ENCODE measurements at places on chromosomes 6 and 20.

DNA sequence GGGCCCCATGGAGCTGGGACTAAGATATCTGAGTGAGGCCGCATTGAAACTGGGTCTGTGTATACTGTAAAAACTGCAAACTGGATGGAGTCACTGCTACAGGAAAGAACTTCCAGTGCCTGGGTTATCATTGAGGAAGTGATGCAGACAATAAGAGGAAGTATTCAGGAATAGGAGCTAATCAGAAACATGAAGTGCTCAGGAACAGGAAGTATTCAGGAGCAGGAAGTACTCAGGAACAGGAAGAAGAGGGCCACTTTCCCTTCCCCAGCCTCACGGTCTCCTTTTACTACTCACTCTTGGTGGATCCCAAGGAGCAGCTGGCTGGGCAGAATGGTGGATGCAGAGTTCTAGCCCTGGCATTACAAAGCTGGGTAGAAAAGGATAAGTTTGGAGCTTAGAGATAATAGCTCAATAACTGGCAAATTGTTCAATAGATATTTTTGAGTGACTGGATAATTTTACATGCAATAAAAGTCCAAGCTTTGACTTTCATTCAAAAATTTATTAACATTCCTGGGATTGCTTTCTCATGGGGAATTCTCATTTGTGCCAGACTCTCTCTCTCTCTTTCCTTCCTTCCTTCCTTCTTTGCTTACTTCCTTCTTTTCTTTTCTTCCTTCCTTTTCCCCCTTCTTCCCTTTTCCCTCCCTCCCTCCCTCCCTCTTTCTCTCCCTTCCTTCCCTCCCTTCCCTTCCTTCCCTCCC lies 82.2 kb upstream of the PAX1 start:
- DNase-seq: no peak

DNA sequence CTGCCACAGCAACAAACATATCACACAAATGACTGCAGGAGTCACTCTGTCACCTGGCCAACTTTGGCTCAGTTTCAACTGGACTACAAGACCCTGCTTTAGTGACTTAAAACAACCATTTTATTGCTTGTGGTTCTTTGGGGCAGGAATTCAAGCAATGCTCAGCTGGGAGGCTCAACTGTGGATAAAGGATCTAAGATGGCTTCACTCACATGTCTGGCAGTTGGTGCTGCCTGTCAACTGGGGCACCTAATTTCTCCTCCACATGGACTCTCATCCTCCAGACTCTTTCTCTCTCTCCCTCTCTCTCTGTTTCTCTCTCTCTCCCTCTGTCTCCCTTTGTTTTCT lies 2.8 kb upstream of the EPB41L2 start:
- DNase-seq: no peak

GRCh38 chr20:44437497-44437896 lies 38.2 kb upstream of the TTPAL start:
- DNase-seq: no peak

DNA sequence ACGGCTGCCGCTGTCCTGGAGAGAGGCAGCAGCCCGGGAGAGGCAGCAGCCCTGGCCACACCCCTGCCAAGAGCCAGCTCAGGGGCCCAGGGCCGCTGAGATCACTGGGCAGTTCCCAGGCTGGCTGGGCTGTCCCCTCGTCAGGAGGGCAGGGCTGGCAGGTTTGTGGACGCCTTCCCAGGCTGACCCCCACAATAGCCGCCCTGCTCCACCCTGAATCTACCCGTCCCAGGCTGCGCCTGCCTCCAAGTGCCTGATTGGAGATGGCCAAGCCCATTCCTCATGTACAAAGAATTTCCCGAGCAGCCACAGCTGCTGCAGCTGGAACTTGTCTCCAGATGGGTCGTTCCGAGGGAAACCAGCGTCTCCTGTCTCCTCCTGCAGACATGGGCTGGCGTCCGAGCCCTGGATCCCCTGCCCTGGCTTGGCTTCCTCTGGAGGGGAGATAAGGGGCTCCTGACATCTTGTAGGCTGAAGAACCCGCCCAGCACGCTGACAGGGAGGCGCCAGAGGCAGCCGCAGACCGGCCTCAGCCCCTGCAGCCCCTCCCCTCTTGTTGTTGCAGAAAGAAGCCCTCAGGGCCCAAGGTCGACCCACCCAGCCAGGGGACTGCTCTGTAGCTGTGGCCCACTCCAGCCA lies 9.4 kb upstream of the GATA5 start:
- no peak for DNase-seq

GRCh38 chr6:132481189-132481588 lies 31.7 kb downstream of the STX7 start:
- DNase-seq: no peak

All from CD8-positive, alpha-beta memory T cell (primary cell).